ENCODE measurements at places on chromosomes 3 and 15.
A peak's percentile ranks its signal among the peaks of the same experiment; 100 is the strongest.

DNA sequence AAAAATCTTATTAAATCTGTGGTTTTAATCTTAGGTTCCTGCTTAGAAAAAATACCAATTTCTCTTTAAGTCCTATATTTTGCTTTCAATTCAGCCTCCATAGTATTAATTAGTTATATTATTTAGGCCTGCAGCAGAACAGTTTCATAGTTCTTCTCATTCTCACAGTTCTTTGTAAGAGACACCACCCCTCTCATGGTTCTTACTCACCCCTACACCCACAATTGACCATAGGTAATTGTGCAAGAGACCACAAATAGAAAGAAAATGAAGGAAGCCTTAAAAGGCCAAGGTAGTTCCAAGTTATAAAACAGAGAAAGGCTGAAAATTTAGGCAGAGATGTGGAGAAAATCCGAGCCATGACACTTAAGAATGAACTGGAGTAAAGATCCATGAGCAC, 415.3 kb downstream of the TIGIT start:
- DNase-seq = no peak

GRCh38 chr3:67401921-67402320, 252.5 kb downstream of the SUCLG2 start:
- no peak for DNase-seq

DNA sequence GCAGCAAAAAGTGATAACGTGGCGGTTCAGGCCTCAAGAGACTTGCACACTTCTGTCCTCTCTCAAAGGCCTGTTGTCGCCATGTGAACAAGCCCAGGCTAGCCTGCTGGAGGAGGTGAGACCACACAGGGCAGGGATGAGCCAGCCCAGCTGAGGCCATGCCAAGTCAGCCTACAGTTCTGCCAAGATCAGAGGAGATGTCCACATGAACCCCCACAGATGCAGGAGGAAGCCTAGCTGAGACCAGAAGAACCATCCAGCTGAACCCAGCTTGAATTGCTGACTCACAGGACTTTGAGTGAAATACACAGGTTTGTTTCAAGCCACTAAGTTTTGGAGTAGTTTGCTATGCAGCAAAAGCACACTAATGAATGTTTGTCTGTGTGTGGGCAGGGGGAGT, 50.3 kb upstream of the SEC13 start:
- peak; percentile 31 for DNase-seq

DNA sequence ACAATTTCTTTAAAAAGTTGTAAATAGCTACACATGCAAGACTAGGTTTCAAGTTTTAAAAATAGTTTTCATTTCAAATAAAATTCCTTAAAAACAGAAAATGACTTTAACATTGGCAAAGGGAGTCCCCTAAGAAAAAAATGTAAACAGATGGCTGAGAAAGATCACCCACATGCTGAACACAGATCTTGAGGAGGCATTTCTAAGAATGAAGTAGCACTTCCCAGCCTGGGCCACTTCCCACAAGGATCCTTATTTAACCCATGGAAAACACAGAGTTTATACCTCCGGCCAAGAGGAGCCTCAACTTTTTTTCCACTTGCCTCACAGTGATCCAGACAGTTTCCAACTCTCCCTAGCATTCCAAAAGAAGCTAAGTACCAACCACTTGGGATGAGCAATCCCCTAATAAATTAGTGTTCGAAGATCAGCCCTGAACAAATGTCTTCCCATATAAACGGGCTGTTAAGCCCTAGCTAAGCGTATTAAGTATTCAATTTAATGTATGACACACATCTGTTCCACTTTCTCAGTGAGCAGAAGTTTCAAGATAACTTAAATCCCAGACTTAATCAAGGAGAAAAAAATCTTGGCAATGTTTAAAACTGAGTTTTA, 61.4 kb downstream of the GADL1 start:
- no peak for DNase-seq

GRCh38 chr3:88824666-88825564, 282.5 kb upstream of the EPHA3 start:
- no peak for DNase-seq

DNA sequence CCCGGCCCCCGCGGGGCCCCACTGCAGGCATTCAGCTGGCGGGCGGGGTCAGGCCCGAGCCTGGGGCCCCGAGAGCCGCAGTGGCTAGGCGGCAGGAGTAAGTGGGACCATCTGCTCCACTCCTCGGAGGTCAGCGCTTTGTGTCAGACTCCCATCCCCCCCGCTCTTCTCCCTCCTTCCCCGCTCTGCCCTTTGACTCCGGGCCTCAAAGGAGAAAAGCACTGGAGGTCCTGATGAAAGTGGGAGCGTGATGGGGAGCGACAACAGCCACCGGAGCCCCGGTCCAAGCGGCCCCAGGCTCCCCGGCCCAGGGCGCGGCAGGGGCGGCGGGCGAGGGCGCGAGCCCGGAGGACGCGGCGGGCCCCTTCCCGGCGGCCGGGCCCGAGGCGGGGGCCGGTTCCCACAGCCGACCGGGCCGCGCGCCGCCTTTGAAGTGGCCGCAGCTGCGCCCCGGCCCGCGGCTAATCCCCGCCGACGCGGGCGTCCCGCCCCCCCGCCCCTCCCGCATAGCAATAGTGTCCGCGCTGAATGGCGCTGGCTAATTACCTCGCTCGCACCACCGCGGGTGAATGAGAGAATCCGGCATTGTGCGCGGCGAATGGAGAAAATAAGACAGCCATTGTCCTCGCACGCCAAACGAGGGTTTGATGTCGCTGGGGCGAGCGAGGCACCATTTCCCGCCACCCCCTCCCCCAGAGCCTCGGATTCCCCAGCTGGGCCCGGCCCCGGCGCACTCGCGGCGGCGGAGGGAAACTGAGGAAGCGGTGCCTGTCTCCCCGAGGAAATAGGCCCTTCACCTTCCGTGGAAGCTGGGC, 22.4 kb downstream of the IGDCC3 start:
- no peak for DNase-seq

GRCh38 chr3:67863869-67864268, 209.5 kb upstream of the SUCLG2 start:
- peak; percentile 18 for DNase-seq

DNA sequence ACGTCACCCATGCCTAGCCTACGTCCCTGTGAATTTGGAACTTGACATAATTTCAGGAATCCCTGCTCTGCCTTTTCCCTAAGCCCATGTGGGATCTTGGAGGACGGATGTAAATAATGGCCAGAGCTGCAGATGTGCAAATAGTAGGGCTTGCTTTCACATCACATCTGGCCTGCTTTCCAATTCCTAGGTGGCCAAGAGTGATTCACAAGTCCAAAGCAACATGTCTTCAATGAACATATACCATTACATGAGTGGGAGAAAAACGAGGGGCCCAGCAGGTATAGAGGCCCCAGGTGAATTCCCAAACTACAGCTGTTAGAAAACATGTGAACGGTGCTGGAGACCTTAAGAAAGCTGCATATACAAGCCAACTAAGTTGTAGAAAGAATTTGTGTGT, 214.6 kb downstream of the MAGI1 start:
- DNase-seq = no peak

GRCh38 chr15:24678485-24678884, 2.9 kb downstream of the NPAP1 start:
- DNase-seq = no peak

DNA sequence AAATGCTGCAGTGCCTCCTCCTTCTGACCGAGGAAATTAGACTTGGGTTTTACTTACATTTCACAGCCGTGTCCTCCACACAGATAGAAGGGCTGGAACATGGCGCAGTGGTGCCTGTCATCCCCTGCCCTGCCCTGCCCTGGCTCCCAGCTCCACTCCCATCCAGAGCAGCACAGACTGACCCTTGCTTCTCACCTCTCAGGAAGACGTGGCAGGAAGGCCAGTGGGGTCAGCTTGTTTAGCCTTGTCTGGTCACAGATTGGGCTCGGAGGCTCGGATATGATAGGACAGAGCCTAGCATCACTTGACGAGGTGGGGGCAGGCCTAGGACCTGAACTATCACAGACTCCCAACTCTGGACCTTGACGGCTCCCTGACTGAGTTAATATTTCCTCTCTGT, 88.5 kb downstream of the LINGO1 start:
- no peak for DNase-seq

DNA sequence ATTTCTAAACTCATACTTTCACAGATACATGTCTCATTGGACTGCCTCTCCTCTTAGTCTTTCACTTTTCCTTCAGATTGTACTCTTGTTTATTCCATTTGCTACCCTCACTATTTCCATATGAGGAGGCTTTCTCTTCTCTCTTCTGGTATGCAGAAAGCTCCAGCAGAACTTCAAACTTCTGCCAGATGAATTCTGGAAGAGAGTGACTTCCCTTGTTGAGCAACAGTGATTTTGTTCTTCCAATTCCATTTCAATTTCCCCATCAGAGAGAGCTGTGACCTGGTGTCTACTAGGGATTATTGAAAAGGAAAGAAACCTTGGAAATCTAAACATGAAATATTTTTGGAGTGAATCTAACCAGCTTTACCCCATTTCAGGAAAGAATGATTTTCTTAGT, 523.2 kb upstream of the ZNF717 start:
- DNase-seq = no peak

- no peak for DNase-seq
Observed at GRCh38 chr15:64443747-64444621, 16.4 kb upstream of the ZNF609 start.

DNA sequence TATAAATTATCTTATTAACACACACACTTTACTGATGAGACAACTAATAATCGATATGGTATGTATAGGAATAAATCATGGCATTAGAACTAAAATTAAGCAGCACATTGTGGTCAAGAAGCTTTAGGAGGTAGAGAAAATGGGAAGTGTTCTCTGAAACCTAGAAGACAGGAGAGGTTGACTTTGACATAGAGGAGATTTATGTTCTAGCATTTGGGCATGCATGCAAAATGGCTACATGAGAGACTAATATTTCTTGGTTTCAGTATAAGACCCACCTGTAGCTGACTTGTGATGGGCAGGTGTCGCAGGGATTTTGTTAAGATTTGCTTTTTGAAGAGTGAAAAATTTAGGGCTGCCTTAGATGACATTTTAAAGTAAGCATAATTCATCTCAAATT, 209.7 kb upstream of the POU1F1 start:
- no peak for DNase-seq

GRCh38 chr15:41983221-41983620, 10.9 kb upstream of the EHD4 start:
- DNase-seq = no peak

DNA sequence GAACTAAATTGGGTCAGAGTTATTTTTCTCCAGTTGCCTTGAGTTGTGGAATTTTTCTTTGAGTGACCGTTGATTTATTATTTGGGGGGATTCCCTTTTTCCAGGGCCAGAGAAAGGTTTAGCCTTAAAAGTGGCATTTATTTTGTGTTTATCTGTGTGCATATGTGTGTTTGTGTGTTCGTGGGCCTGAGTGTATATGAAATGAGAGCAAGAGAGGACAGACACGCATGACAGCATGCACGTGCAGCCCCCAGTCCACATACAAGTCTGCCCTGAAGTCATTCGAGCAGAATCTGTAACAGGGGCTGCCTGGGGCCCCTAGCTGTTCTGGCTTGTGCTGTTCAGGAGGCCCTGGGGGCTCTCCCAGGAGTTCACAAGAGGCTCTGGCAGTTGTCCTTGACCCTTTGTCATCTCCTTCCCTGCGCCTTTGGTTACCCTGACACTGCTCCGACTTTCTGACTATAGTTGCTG, 18.3 kb upstream of the TRAK1 start:
- no peak for DNase-seq

- no peak for DNase-seq
Observed at GRCh38 chr15:50181201-50181968, 611 bp upstream of the SLC27A2 start.

- DNase-seq = no peak
Observed at GRCh38 chr3:133797396-133798105, 8.1 kb upstream of the SRPRB start.

DNA sequence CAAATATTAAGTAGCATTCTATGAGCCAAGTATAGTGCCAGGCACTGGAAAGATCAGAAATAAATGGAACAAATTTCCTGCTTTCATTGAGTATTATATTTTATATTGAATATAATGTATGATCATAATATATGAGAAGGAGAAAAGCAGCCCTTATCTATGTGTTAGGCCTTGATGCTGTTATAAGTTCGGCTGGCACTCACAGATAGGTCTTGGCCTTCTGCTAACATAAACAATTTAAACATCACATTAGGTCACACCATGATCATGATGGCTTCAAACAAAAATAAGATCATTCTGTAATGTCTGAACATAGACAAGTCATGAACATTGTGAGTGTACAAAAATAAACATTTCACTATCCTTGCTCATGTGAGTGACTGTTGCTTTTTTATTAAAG, 584.0 kb upstream of the ZNF385D start:
- no peak for DNase-seq

DNA sequence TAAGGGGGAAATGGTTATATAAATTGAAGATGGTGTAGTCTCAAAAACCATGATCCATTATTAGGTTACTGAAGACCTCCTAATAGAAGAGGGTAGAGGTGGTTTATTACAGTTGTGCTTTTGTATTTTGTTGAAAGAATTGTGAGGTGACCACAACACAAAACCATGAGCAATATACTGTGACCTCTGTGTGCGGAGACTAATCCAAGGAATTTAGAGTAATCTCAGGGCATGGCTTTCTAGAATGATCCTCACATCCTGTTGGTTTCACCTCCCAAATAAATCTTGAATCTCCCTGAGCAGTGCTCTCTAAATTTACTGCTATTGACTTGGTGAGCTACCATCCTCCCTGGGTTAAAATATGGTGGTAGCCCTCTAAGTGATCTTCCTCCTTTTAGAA, 52.3 kb downstream of the PTPRG start:
- no peak for DNase-seq

DNA sequence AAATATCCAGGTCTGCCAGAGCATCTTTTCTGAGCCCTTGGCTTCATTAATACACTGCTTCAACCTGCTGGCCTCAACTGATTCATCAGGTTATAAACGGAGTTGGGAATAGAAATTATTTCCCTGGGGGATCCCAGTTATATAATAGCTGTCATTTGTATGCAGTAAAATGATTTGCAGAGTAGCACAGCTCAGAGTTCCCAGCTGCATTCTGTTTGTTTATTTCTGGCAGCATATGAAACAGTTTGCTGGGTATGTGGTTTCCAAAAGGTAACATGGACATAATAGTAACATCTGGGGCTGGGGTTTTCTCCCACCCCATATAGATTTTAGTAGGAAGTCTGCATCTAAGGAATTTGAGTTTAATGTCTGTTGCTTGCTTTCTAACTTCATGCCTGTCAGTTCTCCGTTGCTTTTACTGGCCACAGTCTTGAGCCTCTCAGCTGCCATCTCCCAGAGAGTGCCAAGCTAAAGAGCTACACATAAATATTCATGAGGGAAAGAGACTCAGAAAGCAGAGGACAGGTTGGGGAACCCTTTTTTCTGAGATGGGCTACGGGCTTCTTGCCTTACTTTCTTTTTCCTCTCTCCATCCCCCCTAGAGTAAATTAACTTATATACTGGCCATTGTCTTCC, 124.6 kb downstream of the TMEM108 start:
- DNase-seq = no peak

GRCh38 chr3:174462916-174463315, 396.2 kb upstream of the NAALADL2 start:
- no peak for DNase-seq

DNA sequence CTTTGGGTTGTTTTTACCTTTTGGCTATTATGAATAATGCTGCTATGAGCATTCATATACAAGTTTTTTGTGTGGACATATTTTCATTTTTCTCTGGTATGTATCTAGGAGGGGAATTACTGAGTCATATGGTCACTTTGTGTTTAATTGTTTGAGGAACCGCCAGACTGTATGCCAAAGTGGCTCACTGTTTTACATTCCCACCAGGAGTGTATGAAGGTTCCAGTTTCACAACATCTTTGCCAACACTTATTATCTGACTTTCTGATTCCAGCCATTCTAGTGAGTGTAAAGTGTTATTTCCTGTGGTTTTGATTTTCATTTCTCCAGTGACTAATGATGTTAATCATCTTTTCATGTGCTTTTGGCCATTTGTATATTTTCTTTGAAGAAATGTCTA, 51.8 kb downstream of the CMTM7 start:
- no peak for DNase-seq

All from KBM-7 (cell line).